ENCODE measurements at places on chromosomes 12 and 14.
A peak's percentile ranks its signal among the peaks of the same experiment; 100 is the strongest.

- DNase-seq, result no peak
These were observed 2.0 kb upstream of the FKBP11 start for GRCh38 chr12:48927261-48927660.

DNA sequence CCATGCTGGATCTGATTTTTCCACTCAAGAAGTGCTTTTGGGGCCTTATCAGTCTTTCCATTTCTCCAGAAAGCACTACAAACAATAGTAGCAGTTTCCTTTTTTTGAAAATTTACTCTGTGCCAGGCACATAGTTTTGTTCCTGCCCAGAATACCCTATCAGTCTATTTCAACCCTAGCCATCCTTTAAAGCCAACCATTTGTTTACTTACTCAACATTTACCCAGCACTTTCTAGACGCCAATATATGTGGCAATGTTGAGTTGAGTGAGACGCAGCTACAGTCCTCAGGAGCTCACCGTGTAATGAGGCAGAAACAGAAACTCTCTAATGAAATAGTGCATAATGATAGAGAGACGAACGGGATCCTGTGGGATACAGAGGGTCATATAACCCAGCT, 32.9 kb upstream of the CHST11 start:
- DNase-seq, result no peak

DNA sequence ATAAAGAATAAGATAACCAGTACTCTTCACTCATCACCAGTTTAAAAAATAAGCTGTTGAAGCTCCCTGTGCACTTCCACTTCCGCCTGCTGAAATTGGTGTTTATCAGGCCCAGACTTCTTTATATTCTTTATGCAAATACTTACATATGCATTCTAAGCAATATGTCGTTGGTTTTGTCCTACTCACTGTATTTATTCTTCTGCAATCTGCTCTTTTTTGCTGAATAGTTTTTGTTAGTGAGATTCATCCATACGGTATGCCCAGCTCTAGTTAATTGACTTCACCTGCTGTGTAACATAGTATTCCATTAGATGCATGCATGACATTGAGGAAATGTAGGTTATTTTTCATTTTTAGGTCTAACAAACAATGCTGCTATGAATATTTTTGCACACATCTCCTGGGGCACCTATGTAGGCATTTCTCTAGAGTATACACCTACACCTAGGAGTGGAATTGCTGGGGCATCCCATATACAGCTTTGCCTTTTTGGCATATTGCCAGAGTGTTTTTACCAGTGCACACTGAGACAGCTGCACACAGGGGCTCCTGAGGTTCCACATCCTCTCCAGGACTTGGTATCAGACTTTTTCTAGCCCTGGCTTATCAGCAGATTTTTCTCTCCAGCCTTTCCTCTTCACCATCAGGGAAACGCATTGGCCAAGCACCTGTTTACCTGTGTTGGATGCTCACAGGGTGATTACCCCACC, 1.0 kb upstream of the NRIP2 start:
- no peak for DNase-seq

- DNase-seq, result peak; percentile 11
These were observed 76.0 kb downstream of the ACACB start for GRCh38 chr12:109192358-109192757.

- DNase-seq, result no peak
These were observed 851 bp downstream of the YLPM1 start for GRCh38 chr14:74763803-74764531.

- DNase-seq, result no peak
These were observed 211.8 kb downstream of the PPM1H start for GRCh38 chr12:62722971-62723680.

DNA sequence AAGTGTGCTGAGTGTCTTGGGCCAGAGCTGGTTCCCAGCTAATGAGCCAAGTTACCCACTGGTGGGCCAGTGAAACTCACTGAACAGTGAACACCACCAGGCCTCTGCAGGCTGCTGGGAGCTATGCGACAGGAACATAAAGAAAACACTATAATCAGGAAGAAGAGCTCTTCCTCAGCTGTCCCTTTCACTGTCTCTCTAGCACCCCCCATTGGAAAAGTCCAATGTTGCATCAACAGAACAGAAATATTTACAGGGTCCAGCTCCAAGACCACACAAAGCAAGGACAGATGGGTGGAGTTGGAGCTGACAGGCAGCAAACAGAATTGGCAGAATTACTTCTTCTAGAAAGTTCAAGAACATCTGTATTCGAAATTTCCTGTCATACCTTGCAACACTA, 903.6 kb upstream of the TMEM132C start:
- DNase-seq, result peak; percentile 6

GRCh38 chr12:12616512-12617310, 5.0 kb downstream of the CREBL2 start:
- no peak for DNase-seq

DNA sequence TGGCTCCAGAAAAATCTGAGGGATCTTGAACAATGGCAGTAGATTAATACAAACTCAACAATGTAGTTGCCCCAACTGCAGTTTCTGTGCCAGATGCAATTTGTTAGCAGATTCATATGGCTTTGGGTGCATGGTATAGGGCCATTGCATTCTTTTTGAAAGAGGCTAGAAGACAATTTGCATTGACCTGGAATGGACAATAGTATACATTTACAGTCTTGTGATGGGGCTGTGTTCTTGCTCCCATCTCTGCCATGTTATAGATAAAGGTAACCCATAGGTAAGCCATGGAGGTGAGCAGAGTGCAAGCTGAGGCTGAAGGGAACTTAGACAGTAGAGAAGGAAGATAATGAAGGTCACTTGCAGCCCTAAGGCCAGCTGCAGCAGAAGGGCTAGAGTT, 50.1 kb upstream of the DIO3 start:
- DNase-seq, result no peak

DNA sequence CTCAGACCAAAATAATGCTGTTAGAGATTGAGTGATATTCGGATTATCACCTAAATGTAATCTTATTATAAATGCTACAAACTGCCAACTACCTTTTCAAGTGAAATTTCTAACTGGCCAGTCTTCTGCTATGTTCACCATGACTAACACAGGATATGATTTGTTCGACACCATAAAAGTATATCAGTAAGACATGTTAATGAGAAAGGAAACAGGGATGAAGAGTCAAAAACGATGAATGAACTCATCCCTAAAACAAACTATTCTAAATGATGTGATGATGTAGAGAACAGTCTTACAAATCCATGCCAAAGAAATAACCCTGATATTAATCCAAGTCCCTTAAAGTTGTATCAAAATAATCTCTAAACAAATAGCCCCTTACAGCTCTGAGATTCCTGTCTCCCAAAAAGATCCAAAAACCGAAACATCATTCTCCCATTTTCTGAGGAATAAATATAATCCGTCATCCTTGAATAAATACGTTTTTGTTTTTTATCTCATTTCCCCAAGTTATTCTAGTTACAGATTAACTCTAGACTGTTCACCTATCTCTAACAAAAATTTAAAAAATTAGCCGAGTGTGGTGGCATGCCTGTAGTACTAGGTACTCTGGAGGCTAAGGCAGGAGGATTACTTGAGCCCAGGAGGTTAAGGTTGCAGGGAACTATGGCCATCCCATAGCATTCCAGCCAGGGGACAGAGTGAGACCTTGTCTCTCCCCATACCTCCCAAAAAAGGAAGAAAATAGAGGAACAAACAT, 9.1 kb downstream of the SCAF11 start:
- no peak for DNase-seq

DNA sequence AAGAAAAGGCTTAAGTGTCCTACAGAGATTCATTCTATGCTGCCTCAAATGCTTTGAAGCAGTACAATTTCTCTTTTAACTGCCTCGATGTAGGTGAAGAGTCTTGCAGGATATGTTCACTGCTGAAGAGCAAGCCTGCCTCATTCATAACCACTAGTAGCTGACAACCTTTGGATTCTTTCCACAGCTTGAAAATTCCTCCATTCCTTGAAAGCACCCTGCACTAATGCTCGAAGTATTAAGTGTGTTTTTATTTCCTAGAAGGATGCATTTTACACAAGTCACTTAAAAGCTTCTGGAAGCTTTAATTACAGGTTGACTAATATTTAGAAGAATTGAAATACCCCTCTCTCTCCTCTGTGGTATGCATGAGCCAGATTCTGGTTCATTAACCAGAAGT, 429.4 kb downstream of the DIO2 start:
- DNase-seq, result no peak

DNA sequence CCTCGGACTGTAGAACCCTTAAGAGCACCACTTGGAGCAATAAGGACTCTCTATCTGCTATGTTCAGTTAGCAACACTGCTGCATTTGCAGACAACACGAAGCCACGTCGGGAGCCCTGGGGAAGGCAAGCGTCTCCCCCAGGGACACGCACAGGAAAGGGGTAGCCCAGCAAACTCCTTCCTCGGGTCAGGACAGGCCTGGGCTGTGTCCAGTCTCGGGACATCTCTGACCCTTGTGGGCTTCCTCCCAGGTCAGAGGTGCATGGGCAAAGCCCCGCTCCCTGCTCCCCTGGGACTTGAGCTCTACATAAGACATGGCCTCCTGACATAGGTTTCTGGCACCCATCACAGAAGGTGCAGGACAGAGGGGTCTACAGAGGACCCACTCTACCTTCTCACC, 119.5 kb downstream of the PIWIL1 start:
- DNase-seq, result no peak

GRCh38 chr12:131386167-131386521, 324.7 kb upstream of the SFSWAP start:
- no peak for DNase-seq

GRCh38 chr12:119139448-119139847, 39.3 kb upstream of the HSPB8 start:
- DNase-seq, result no peak

- no peak for DNase-seq
These were observed 159.2 kb downstream of the GCH1 start for GRCh38 chr14:54743382-54743781.

Data from NCI-H460 (cell line).